SW 1271 (cell line): ENCODE measurements at places on chromosomes 4 and X.

- DNase-seq, result no peak
Observed at GRCh38 chrX:38181357-38181756, 39.3 kb downstream of the SRPX start.

GRCh38 chr4:158785718-158786117 lies 16.9 kb downstream of the FNIP2 start:
- no peak for DNase-seq

- DNase-seq, result no peak
Observed at GRCh38 chr4:86818211-86818610, 31.0 kb downstream of the SLC10A6 start.

GRCh38 chrX:13307041-13307440 lies 12.8 kb downstream of the ATXN3L start:
- no peak for DNase-seq

DNA sequence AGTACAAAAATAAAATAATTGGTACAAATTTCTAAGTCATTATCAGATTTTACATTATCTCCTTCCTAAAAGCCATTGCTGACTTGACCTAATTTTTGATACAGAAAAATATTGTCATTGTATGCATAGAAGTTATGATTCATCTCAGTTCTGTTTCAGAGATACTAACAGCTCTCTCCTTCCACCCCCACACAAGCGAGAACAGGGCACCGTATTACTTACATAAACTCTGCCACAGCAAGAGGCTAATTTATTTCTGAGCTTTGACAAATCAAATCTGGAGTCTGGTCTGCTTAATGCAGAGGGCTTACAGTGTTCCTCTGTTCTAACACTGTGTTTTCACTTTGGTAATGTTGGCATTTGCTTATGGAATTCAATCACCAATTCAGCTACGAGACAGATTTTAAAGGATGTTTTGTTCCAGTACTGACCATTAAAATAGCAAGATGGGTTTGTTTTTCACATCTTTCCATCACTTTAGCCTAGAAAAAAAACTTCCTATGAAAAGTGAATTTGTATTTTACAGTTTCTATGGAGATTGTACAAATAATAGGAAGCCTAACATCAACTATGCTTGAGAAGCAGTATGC lies 181.8 kb downstream of the USP46 start:
- DNase-seq, result no peak

- DNase-seq, result no peak
Observed at GRCh38 chr4:3308691-3309090, 15.9 kb downstream of the RGS12 start.

DNA sequence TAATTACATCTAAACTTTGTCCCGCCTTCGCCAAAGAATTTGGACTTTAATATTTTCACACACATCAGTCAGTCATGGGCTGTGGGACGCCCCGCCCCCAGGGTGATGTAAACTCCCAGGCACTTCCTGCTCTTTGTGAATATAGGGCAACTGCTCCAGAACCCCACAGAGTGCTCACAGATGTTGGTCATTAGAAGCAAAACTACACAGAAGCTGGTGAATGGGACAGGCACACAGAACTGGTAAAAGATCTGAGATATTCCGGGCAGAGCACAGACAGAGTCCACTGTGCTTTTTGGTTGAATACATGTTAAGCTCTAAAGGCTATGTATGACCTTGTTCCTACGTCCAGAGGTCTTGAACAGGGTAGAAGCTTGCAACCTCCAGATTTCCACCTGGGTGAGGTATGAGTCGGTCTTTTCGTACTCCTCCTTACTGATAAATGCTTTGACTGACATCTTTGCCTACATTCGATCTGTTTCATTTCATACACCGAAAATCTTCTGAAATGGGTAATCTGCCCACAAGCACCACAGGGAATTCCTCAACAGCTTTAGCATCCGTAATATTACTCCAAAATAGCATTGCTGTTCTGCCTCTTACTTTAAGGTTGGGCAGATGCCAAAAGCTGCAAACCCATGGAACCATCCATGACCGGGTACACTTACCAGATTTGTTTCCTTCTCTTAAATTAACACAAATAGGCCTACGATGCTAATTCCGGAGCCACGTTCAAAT lies 144.6 kb downstream of the AMELX start:
- no peak for DNase-seq

DNA sequence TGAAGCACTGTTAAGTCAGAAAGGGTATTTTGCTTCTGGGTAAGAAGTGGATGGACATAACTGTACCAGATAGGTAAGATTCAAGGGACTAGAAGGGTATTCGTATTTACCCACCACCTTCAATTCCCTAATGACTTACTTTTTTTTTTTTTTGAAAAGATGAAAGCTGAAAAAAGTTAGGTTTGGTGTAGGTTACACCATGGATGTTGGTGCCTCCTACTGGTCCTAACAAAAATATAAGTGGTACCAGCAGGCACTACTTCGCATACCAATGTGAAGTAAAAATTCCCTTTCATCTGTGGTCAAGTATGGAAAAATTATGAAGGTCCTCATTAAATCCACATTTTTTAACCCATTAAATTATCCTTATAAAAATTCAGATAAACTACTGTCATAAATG lies 7.2 kb downstream of the ANKRD17 start:
- no peak for DNase-seq

DNA sequence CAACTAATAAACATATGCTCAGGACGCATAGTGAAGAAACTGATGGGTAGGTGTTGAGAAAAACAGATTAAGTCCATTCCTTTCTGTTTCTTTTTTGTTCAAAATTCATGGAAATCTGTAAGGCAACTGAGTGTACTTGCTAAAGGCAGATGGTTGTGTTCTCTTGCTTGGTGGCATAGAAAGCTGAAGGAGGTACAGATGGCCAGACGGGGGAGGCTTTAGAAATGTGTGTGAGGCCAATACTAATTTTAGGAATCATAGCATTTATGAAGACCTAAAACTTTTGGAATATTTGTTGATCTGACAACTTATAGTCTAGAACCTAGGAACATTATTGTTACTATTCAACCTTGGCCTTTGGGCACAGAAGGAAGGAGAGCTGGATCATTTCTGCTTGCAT lies 56.8 kb upstream of the EMCN start:
- DNase-seq, result no peak

DNA sequence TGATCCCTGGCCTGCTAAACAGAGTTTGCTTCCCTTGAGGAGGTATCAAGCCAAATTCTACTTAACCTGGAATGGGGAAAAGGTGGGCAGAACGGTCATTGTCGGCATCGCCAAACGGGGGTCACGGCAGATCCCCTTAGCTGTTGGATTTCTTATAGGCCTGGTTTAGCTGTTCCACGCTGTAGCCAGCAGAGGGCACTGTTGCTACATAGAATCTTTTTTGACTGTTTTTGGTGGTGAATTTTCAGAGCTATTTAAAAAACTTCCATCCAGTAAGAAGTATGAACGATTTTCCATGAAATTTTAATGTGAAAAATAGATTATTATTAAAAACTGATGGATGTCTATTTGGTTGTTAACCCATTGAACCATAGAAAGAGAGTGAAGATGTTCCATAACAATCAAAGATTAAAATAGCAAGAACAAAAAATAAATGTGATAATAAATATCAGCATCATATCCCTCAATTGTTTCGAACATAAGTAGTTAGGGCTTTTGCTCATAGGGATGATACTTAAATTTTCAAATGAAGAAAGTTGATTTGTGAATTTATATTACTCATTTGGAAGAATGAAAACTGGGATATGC lies 56.6 kb downstream of the LINC00632 start:
- DNase-seq, result peak; percentile 21

- DNase-seq, result no peak
Observed at GRCh38 chr4:122224348-122224747, 72.2 kb downstream of the BLTP1 start.

DNA sequence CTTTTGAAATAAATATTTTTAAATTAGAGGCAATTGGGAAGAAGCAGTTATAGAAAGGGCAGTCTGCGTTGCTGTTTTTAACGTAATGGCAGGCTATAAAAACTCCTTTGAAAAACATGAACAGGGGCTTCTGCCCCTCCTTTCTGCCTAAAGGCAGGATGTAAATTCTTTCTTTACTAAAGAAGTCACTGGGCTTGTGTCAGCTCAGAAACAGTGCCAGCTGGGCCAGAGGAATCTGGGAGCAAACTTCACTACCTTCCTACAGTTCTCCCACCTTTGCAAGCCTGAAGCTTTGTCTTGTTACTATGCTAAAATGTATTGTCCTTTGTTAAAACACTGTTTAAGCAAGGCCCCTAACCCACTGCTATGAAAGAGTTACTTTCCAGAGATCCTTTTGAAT lies 1664.8 kb downstream of the RPA4 start:
- no peak for DNase-seq

GRCh38 chrX:31070057-31070468 lies 1.8 kb downstream of the FTHL17 start:
- no peak for DNase-seq

DNA sequence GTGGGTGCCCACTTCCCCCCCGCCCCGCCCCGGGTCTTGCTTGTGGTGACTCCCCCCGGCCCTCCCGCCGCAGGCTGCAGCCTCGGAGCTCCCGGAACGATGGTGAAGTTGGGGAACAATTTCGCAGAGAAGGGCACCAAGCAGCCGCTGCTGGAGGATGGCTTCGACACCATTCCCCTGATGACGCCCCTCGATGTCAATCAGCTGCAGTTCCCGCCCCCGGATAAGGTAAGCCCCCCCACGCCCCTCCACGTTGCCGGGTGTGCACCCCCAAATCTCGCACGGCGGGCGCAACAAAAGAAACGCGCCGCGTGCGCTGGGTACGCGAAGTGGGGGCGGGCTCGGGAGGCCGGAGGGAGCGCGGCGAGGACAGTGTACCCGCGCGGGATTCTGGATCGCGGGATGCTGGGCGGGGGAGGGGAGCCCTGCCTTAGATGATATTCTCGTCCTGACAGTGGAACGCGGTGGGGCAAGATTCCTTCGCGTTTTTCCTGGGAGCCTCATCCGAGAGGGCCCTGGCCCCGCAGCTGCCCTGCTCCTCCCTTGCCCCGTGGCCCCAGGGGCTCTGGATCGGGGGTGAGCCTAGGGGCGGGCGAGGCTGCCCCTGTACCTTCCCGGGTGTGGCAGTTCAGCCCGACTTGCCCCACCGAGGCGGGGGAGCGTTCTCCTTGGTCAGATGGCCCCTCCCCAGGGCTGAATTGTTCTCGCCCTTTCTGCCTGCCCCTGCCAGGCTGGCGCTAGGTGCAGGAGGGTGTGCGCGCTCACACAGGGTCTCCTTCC lies 819 bp downstream of the NSG1 start:
- DNase-seq, result no peak

DNA sequence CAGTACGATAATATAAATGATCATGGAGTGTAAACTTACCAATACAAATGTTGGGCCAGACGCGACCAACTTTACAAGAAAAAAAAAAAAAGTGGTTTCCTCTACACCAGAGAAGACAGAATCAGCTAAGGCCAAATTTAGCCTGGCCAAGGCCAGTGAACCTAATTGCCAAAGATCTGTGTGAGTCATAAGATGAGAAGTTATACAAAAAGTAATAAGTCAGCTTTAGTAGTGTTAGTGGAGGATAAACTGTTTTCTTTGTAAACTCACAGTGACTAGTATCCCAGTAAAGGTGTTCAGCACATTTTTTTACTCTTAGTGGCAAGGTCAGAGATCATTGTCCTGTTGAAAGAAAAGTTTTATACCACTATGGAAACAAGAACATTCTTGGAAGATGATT lies 531.4 kb upstream of the TECRL start:
- DNase-seq, result no peak

DNA sequence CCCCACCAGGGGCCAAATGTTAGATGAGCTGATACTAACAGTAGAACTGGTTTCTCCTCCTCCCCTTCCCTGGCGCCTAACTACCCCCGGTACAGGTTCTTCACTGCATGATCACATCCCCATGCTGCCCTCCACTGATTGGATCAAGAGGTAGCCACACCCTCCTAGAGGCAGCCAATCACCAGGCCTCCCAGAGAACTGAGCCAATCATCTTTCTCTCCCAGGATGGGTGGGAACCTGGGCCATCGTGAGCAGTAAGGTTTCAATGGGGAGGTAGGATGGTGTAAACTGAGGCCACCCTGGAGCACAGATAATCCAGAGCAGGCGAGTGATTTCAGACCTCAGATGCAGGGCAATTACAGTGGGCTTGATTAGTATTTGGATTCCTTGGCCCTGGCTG lies 64.2 kb downstream of the PPP2R2C start:
- no peak for DNase-seq

- no peak for DNase-seq
Observed at GRCh38 chr4:15234856-15235126, 193.0 kb upstream of the C1QTNF7 start.

GRCh38 chr4:165288639-165289422 lies 38.6 kb upstream of the MSMO1 start:
- no peak for DNase-seq

- DNase-seq, result no peak
Observed at GRCh38 chr4:136637071-136637777, 895.1 kb downstream of the PCDH18 start.

DNA sequence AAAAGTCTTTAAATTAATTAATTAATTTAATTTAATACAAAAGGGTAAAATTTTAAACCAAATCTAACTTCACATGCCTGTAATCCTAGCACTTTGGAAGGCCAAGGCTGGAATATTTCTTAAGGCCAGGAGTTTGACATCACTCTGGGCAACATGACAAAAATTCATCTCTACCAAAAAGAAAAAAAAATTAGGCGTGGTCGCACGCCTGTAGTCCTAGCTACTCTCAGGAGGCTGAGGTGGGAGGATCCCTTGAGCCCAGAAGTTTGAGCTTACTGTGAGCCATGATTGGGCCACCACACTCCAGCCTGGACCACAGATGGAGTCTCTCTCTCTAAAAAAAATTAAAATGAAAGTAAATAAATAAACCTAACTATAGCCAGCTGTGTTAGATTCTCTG lies 39.2 kb upstream of the ANTXR2 start:
- DNase-seq, result no peak

DNA sequence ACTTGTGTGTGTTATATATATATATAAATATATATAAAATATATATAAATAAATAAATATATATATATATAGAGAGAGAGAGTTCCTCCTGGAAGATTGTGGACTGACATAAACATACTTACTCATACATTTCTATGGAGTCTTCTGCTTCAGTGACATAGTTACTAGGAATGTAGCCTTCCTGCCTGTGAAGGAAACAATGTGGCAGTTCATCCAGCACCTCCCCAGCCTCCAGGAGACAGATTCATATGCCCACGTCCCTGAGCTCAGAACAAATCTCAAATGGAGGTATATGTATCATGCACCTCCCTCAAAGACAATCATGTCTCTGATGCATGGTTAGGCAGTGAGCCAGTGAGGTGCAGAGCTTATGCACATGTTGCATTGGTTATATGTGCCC lies 11.4 kb upstream of the TIMM8A start:
- DNase-seq, result no peak
